ENCODE measurements at places on chromosomes 7 and 10.

GRCh38 chr7:155456738-155457543, 988 bp upstream of the EN2 start:
- peak; percentile 77 for DNase-seq

- DNase-seq, result no peak
These were observed 95.5 kb downstream of the DIP2C start for GRCh38 chr10:593901-594457.

- no peak for DNase-seq
These were observed 193.9 kb downstream of the FAM107B start for GRCh38 chr10:14580671-14581332.

DNA sequence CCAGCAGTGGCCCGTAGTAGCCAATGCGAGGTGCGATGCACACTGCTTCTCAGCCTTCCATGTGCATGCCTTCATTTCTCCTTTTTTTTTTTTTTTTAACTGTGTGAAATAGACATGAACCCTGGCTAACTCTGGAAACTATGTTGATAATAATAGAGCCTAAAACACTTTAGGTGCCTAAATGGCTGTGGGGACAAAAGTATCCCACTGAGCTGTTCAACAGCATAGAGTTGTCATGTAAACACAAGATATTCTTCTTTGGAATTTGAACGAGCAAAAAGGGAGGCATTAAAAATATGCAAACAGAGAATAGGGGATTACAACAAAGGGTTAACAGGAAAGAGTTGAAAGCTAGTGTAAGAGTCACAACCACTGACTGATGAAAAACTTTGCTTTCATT, 162.1 kb upstream of the NOBOX start:
- DNase-seq, result no peak

DNA sequence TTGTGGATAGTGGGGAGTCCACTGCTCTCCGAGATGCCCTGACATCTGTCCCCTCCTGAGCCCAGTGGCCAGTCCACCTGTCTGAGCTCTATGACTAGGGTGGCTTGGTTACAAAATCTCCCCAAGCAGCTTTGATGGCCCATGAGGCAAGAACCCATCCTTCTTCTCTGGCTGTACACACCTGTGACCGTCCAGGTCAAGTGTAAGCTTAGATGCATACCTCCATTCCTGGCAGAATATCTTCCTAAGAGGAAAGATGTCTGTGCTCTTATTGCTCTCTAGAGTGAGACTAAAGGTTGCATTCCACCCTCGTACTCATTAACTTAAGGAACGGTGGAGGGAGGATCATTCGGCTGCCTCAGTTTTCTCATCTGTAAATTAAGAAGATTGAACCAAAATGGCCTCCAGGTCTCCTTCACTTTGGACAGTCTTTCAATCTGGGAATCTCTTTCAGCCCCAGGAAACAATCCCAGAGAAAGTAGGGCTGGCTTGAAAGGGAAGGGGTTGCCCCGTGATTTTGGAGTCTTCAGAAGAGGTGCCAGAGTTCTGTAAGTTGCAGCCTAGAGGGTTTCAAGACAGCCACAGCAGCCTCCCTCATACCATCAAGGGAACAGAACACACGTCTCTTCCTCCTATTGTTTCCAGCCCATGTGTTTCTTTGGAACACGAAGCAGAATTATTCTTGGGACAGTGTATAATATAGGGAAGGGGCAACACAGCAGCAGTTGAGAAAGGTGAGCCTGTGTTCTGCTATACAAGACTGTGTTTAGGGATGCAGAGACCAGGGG, 5.5 kb downstream of the HOXA4 start:
- no peak for DNase-seq

DNA sequence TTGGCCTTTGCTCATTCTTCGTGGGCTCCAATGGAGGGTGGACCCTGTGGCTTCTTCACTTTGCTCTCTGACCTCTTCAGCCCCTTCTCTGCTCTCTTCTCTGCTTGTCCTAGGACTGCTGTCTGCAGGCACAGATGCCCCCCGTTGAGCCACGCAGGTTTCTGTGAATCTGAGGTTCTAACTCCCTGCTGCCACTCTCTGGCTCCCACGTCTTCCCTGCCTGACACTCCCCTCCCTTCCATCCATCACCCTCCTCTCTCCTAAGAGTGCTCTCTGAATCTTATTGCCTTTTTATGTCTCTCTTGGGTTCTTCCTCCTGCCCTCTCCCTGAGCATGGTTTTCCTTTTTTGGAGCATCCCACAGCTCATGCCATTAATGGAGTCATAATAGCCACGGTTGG, 499.5 kb upstream of the GALNT17 start:
- no peak for DNase-seq

DNA sequence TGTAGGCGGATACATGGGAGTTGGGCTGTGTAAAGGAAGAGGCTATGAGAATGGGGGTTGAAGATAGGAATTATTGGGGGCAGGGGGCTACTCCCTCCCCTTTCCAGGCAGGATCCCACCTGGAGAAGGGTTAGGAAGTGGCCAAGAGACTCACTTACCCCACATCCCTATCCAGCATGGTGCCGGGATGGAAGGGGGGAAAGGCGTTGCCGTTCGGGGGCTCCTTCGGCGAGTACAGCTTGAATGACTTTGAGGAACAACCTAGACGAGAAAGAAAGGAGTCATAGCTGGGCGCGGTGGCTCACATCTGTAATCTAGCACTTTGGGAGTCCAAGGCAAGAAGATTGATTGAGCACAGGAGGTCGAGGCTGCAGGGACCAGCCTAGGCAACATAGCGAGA, 8.9 kb downstream of the LDB1 start:
- no peak for DNase-seq

DNA sequence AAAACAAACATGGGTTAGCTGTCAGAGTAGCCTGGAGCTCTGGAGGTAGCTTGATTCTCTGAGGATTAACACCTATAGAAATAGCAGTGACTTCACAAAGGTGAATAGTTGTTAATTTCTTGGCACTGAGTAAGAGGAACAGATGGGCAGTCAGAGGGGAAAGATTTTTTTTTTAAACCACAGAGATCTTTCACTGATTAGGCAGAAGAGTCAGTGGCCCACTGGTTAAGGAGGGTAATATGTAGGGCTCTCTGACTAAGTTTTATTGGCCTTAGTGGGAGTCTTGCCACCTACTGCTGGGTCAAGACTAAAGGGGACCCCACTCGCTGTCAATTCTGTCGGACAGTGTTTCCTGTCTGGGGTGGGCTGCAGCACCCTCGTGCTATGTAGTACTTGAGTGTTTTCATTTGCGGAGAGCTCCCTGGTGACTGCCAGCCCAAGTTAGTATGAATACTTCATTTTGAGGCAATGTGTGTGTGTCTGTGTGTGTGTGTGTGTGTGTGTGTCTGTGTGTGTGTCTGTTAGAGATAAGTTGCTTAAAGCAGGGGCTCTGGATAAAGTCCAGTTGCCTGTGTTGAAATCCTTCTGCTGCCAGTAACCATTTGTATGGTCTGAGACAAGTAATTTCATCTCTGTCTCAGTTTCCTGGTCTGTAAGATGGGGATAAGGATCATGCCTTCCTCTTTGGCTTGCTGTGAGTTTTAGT, 145.2 kb downstream of the ARID5B start:
- DNase-seq, result no peak

DNA sequence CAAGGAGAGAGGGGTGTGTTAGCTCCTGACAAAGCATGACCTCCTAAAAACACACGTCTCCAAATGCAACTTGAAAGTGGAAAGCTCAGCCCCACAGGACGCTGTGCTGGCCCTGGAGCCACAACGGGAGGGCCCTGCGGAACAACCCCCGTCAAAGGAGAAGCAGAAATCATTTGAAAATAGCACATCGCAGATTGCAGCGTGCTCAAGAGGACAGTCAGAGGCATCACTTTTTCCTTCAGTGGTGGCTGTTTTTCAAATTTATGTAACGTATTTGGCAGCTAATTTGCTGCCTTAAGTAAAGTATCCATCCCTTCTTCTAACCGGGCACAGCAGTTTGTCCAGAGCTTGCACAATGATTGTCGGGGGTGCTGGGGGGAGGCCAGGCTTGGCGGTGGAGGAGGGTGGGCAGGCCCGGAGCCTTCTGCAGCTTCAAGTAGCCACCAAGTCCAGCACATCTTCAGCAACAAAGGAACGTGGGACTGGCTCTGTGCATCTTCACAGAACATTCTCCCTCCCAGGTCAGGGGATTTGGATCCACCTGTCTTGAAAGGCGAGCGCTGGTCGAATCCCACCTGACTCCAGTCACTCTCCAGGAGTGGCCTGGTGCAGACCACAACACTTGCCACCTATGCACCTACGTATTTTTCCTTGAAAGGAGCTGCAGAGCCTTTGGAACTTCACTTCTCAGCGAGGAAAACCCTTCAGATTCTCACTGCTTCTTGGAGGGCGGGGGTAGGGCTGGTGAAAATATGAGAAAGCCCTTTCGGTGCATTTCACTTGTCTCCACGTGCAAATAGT, 346.3 kb downstream of the DNAJB6 start:
- no peak for DNase-seq

GRCh38 chr7:101058355-101058754, 26.9 kb upstream of the TRIM56 start:
- DNase-seq, result no peak

- DNase-seq, result no peak
These were observed 83.0 kb downstream of the NEBL start for GRCh38 chr10:20814116-20814515.

- DNase-seq, result no peak
These were observed 8.2 kb upstream of the AGR3 start for GRCh38 chr7:16889851-16890415.

GRCh38 chr10:114663626-114664025, 5.6 kb upstream of the ABLIM1 start:
- no peak for DNase-seq

GRCh38 chr7:33590916-33591315, 314.4 kb upstream of the BMPER start:
- no peak for DNase-seq

DNA sequence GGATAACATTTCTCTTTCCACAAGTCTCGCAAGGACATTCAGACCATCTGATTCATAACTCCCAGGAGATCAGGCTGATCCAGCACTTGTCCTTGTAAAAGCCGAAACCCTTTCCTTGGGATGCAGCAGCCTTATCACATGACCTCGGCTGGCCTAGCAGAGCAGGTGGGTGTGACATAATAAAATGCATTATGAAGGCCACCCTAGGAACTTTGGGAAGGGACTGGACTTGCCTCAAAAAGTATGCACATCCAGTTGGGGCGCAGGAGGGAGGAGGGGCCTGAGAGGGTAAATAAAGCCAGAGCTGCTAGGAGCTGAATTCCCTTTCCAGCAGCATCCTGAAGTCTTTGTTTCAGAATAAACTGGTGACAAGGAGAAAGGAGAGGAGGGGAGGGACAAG, 260.8 kb downstream of the SNX13 start:
- no peak for DNase-seq

- no peak for DNase-seq
These were observed 337.3 kb downstream of the GFRA1 start for GRCh38 chr10:115935731-115936130.

GRCh38 chr10:6953271-6953801, 373.3 kb upstream of the PRKCQ start:
- DNase-seq, result no peak

DNA sequence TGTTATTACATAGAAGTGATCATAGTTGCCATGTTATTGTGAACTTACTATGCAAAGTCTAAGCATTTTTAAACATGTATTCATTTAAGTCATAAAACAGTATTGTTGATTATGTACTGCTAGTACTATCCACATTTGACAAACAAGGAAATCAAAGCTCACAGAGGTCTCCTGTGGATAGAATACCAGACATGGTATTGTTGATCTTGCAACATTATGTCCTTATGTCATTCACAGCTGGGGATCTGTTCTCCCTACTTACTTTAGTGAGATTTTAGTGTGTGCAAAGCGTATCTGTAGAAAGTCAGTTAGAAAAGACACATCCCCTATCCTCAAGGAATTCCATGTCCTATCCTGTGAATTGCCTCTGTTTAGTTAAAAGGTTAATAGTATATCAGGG, 106.1 kb downstream of the SND1 start:
- no peak for DNase-seq

- no peak for DNase-seq
These were observed 223.4 kb downstream of the BMPER start for GRCh38 chr7:34128762-34129161.

- DNase-seq, result no peak
These were observed 153.5 kb downstream of the MBL2 start for GRCh38 chr10:52619052-52619451.

- no peak for DNase-seq
These were observed 247.7 kb upstream of the MGMT start for GRCh38 chr10:129219364-129219763.

DNA sequence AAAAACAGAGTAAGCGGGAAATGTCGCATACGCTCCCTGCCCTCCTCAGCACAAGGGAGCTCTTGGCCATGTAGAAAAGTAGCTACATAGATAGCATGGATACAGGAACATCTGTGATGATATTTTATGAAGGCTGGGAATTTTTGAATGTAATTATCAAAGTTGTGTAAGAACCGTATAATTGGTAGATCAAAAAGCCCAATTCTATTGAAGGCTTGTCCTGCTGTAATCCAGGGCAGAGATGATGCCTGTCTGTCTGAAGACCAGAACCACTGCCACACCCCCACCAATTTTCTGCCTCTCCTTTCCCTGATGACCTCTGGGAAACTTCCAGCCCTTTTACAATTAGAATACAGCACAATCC, 51.4 kb downstream of the ZRANB1 start:
- DNase-seq, result no peak

- no peak for DNase-seq
These were observed 7.3 kb downstream of the PCLO start for GRCh38 chr7:83155407-83155806.

DNA sequence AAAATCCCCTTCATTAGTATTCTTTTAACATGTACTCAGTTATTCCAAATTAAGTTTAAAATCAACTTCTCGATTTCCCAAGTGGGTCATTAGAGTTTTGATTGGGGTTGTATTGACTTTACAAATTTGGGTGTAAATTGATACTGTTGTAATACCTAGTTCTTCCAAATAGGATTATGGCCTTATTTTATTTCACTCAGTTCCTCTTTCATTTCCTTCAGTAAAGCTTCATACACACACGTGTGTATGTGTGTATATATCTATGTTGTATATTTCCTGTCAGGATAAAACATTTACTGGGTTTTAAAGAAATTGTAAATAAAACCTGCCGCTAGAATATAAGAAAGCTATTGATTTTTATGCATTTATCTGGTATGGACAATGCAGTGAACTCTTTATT, 15.9 kb downstream of the YME1L1 start:
- no peak for DNase-seq

- DNase-seq, result peak; percentile 81
These were observed 14.8 kb downstream of the PDAP1 start for GRCh38 chr7:99393355-99394187.

DNA sequence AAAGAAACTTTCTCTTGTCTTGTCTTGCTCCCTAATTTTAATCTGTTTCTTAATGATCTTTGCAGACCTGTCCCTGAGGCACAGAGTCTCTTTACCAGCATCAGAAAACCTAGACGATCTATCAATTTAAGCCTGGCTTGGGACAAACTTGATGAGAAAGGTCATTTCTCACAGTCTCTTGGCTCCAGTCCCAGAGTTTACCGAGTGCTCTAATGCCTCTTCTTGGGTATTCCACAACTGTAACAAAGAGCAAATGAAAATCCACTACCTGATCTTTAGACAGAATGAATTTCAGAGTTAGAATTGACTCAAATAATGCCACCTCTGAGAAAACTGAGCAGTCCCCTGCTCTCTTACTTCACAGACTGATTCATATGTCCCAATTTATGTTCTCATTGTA, 106.4 kb upstream of the DNAJB12 start:
- no peak for DNase-seq

- no peak for DNase-seq
These were observed 460 bp downstream of the ANXA11 start for GRCh38 chr10:80204677-80205476.

Measured in NCI-H1105 (cell line).